GM19239 (cell line): ENCODE measurements at places on chromosomes 6 and 20.

- no peak for DNase-seq
Measured at GRCh38 chr6:45718871-45719270, 296.8 kb downstream of the CLIC5 start.

- no peak for DNase-seq
Measured at GRCh38 chr6:136655239-136656014, 105.2 kb upstream of the MAP7 start.

DNA sequence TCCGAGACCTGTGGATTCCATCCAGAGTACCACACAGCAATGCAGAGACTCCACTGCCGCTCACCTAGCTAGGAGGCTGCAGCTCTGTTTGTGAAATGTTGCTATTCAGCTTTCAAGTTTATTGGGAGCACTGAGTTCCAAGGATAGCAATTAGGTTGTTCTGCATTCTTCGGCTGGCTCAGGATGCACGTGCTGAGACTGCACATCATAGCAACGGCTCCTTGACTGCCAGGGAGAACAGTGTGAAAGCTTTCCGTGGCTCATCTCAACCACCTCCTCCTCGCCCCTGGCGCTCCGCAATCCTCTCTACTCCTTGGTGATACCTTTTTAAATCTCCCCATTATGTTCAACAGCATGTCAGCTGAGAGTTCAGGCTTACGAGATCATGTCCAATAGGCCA lies 116.6 kb downstream of the TSHZ2 start:
- no peak for DNase-seq

DNA sequence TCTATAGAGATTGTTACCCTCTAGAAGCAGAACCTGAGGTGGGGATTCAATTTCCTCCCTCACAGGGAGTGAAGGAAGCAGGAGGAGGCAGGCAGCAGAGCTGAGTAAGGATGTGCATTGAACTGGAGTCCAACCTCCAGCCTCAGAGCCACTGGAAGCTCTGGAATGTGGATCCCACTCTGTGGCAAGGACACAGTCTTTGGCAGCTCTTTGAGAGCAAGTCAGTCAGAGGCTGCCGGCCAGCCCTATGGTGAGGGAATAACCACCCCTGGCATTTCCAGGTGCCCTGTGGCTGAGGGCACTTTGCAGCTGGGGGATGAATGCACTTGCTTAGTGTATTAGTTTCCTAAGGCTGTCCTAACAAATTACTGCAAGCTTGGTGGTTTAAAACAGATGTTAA lies 37.2 kb downstream of the EBF4 start:
- no peak for DNase-seq

GRCh38 chr6:64233746-64234145 lies 598.1 kb downstream of the PHF3 start:
- DNase-seq, result no peak

DNA sequence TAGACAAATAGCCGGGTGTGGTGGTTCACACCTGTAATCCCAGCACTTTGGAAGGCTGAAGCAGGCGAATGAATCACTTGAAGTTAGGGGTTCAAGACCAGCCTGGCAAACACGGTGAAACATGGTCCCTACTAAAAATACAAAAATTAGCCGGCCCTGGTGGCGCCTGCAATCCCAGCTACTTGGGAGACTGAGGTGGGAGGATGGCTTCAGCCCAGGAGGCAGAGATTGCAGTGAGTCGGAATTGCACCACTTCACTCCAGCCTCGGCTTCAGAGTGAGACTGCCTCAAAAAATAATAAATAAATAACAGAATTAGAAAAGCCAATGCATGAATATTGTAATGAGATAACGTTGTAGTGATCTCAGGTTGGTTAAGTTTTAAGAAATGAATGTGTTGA lies 61.3 kb downstream of the RFX6 start:
- DNase-seq, result no peak

- no peak for DNase-seq
Measured at GRCh38 chr20:25213566-25214425, 18.3 kb downstream of the ENTPD6 start.

GRCh38 chr20:55166063-55166462 lies 690.7 kb downstream of the DOK5 start:
- no peak for DNase-seq

GRCh38 chr6:12909833-12910232 lies 193.3 kb downstream of the PHACTR1 start:
- DNase-seq, result no peak

GRCh38 chr6:156167625-156168071 lies 609.5 kb upstream of the ARID1B start:
- no peak for DNase-seq

- DNase-seq, result no peak
Measured at GRCh38 chr6:71289802-71290175, 1.2 kb downstream of the OGFRL1 start.

- no peak for DNase-seq
Measured at GRCh38 chr20:35117196-35117595, 24.6 kb upstream of the TRPC4AP start.

DNA sequence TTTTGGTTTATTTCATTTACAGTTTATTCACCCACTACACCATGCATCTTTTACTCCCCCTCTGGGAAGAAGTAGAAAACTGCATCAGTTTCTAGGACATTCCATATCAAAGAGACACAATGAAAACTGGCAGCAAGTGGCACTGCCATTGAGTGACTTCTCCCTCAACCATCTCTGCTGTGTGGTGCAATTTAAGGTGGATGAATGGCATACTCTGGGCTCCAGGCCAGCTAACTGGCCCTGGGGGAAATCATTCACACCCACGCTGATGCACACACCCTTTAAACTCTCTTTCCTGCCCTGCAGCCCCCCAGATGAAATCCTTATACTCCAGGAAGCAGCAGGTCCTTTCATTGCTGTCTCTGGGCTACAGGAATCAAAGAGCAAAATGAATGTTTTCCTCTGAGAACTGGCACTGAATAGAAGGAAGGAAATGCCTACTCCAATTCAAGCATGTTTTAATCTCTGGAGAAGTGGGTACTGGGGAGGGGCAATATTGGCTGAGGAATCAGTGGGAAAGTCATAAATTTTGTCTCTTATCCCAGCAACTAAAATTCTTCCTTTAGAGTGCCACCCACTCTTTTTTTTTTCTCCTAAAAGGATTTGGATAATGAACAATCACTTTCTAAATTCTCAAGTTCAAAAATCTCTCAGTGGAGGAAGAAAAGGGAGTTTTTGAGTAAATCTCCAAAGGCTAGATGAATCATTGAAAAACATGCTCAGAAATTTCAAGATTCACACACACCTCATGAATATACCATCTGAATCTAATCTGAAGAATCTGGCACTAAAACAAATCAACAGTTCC lies 16.9 kb upstream of the RFPL4B start:
- DNase-seq, result no peak

DNA sequence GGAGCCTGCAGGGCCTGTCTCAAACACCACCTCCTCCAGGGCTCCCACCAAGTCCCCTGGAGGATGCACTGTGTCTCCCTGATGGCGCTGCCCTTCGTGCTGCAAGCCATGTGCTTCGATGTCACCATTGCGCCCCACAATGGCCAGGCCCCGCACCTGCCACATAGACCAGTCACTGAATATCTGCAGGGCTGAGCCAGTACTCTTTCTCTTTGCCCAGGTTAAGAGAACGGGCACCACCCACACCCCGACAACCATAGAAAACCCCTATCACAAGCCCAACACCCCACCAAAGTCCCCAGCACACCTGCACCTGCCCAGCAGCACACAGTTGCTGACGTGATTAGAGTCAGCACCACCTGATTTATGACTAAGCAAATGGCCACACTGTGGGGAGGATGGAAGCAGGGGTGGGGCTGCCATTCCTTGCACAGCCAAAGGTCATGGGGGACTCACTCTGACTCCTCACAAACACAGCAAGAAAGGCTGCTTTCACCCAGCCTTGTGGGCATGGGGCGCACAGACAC lies 104.3 kb downstream of the SLC23A2 start:
- no peak for DNase-seq

- DNase-seq, result no peak
Measured at GRCh38 chr6:41036601-41037000, 2.4 kb downstream of the UNC5CL start.

- peak; percentile 62 for DNase-seq
Measured at GRCh38 chr20:36491901-36492617, 49.3 kb upstream of the MYL9 start.

GRCh38 chr6:9984607-9985006 lies 430.3 kb downstream of the TFAP2A start:
- no peak for DNase-seq

DNA sequence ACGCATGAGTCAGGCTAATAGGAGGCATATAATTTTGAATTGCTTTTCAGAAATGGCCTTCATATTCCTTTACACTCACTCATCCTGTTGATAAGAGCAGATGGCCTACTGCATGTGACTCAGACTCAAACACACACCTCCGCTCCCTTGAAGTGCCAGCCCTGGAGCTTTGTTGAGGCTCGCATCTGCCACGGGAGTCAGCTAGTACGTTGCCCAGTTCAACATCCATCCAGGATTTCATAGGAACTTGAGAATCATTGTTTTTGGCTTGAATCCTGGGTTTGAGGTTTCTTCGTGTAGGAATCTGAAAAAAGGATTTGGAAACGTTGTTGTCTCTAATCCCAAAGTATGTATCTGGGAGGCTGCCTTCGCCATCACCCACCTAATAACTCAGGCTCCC lies 87.4 kb upstream of the JAG1 start:
- DNase-seq, result no peak

- no peak for DNase-seq
Measured at GRCh38 chr6:106156863-106157262, 70.7 kb downstream of the PRDM1 start.

DNA sequence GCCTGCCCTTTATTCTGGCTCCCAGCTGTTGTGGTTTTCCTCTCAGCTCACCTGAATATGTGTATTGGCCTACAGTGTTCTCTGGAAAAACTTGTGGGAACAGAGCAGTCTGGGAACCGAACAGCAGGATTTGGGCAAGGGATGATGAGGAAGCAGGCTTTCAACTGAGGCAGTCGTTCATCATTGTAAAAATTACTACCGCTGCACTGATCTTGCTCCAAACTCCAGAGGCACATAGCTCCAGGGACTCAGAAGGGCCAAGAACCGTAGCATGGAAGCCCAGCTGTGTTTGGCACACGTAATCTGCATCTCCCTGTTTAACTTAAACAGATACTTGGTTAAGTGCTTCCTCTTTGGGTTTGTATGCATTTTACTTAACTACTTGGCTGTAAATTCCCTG lies 48.3 kb upstream of the EEF1A1 start:
- DNase-seq, result no peak

GRCh38 chr20:49868538-49868937 lies 46.8 kb downstream of the SPATA2 start:
- DNase-seq, result no peak

- DNase-seq, result no peak
Measured at GRCh38 chr20:37294262-37294981, 5.0 kb downstream of the MANBAL start.

DNA sequence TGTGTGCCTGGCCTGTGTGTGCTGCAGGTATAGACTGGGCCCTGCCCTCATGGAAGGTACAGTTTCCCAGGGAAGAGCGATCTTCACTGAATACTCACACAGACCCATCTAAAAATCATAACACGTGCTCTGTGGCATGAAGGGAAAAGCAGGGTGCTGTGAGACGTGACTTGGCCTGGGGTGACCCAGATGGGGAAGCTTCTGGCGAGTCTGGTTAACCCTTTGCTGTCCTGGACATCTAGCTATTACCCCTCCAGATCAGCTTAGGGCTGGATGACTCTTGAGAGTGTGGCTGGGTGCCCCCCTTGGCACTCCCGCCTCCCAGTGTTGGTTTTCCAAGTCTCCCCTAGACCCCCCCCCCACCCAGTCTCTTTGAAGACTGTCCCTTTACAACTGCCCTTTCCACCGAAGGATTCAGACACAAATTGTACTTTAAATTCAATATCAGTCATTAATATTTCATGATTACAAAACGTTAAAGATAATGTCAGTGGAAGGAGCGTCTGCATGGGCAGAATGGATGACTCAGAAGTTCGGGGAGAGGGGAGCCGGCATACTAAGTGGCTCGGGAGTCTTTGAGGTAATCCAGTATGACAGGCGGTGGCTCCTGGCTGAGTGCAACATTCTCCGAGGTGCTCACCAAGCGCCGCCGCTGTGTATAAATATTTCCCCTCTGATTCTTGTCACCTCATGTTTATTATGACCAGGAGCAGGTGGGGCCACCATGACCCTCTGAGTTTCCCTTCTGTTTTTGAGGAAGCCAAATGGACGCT lies 77.3 kb downstream of the CD40 start:
- DNase-seq, result no peak

DNA sequence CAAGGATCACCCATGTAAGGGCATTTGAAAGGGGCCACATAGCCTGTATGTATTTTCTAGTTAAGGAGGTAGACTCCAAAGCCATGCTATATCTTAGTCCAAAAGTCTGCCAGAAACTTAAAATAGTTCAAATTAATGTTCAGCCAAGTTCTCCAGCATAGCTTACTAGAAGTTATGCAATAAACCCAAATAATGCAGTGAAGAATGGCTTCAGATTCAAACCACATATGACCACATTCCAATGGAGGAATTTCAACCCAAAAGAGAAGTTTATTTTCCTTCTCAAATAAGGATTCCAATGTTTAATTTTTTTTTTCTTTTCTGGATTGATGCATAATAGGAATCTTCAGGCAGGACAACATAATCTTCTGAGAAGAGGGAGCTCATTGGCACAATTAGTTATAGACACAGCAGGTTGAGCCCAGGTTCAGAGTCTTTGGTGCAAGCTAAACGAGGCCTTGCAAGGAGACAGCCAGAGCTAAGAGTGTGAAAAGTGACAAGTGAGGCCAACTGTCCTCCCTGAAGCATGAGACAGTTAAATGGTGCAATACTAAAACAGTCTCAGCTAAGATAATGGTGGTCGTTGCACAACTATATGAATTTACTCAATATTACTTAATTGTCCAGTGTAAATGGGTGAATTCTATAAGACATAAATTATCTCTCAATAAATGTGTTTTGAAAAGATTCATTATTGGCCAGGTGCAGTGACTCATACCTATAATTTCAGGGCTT lies 598.8 kb upstream of the CDH4 start:
- no peak for DNase-seq

DNA sequence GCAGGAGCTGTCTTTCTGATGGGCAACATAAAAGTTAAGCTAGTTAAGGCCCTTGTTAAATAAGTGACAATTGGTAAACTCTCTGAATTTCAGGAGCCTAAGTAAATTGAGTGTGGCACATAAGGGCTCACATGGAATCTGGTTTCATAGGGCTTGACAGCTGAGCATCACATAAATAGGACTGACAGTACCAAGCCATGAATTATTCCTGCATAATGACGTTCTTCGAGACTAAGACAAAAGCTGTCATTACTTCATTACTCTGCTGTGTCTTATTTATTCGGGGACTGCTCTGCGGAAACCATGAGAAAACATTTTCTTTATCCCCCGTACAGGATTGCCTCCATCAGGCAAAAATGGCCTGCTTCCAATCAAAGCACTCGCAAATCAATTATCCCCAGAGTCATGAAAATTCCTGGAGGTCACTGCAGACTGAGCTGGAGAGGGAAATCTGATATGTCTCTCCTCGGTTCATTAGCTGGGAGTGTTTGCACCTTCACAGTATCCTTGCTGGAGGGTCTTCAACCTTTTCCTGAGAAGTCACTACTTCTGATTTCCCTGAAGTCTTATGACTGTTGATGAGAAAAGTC lies 311.4 kb downstream of the CDH26 start:
- DNase-seq, result no peak

GRCh38 chr20:53938739-53939138 lies 131.7 kb downstream of the BCAS1 start:
- no peak for DNase-seq

GRCh38 chr20:11130554-11131166 lies 456.9 kb upstream of the JAG1 start:
- no peak for DNase-seq

- no peak for DNase-seq
Measured at GRCh38 chr6:4687989-4688947, 87.9 kb upstream of the CDYL start.
